Osteocyte (in vitro differentiated cells): ENCODE measurements at places on chromosomes 11 and 22. TPM values are rescaled to one million over a fixed set of nuclear protein-coding genes. Genes with fewer than 3 reads are reported as not detected.
A peak's percentile ranks its signal among the peaks of the same experiment; 100 is the strongest.

DNA sequence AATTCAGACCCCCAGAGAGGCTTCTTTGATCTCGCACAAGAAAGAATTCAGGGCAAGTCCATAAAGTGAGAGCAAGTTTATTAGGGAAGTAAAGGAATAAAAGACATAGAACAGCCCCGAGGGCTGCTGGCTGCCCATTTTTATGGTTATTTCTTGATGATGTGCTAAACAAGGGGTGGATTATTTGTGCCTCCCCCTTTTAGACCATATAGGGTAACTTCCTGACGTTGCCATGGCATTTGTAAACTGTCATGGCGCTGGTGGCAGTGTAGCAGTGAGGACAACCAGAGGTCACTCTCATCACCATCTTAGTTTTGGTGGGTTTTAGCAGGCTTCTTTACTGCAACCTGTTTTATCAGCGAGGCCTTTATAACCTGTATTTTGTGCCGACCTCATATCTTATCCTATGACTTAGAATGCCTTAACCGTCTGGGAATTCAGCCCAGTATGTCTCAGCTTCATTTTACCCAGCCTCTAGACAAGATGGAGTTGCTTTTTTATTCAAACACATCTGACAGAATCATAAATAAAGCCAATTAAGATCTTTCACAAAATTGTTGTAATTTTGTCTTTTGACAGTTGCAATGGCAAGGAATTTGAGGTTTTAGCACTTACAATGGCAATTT is 7.6 kb downstream of the DDIAS start:
- no peak for DNase-seq

- DNase-seq, result no peak
Observed at GRCh38 chr11:111081021-111081511, 164.5 kb upstream of the POU2AF2 start.

GRCh38 chr11:126190792-126191191 is 20.7 kb downstream of the RPUSD4 start:
- no peak for DNase-seq

DNA sequence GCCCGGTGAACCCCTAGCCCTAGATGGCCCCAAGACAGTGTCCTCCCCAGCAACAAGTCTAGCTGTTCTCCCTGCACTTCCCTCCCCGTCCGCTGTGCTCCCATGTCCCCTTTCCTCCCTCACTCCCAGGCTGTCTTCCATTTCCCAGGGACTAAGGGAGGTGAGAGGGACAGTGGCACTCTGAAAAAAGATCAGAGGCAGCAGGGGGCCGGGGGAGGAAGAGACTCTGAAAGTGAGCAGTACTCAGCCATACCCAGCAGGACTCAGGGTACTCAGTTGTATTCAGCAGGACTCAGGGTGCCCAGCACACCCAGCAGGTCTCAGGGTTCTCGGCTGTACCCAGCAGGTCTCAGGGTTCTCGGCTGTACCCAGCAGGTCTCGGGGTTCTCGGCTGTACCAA is 48.4 kb upstream of the THY1 start:
- DNase-seq, result peak; percentile 74

DNA sequence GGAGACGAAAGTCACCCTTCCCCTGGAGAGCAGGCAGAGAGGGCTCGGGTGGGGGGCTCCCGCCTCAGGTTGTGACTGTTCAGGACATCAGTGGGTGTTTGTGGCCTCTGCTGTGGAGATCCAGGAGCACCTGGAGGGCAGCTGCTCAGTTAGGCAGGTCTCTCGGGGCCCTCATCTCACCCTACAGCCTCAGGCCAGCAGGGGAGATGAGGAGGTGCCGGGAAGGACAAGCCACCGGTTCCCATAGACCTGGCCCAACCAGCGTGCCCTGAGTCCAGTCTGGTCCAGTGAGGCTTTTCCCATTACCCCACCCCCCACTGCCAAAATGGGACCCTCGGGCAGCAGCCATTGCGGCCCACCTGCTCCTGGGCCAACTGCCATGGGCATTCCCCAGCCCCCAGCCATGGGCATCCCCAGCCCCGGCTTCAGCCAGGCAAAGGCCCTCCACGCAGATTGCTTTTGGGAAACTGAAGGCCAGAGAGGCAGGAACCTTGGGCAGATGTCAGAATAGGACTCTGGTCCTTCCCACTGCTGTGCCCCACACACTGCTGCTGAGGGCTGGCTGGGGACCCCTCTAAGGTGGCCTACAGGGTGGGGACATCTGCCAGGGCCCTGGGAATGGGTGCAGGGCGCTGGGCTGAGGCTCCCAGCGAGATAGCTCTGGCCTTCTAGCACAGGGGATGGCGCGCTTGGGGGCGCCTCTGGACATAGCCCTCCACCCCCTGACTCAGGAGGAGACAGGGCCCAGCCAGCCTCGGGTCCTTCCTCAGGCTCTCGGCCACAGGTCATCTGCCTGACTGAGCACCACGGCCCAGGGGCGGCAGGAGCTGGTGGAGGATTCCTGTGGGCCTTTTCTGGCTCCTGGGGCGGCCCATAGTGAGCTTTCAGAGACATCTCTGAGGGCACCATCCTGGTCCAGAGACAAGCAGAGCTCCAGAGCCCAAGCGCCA is 4.8 kb downstream of the PIM3 start:
- no peak for DNase-seq

DNA sequence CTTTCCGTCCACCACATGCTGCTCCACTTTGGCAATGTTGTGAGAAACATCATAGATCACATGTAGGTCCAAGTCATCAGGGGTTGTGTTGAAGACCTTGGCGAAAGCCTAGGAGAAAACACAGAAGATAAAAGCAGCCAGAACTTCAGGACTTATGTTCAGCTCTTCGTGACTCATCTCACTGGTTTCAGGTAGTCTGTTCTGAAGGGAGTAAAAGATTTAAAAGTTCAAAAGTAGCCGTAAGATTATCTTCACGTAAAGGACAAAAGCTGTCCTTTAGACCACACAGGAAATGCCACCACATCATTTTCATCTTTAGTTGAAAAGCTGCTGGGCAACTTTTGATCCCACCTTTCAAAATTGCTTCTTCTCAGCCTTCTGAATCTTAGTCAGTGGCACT is 16.9 kb downstream of the RTCB start:
- DNase-seq, result no peak

- no peak for DNase-seq
Observed at GRCh38 chr22:20024225-20024624, 3.3 kb downstream of the TANGO2 start.

- DNase-seq, result no peak
Observed at GRCh38 chr22:43734370-43735150, 77.5 kb downstream of the EFCAB6 start.

- DNase-seq, result no peak
Observed at GRCh38 chr22:42863349-42863961, 6.4 kb upstream of the ARFGAP3 start.

DNA sequence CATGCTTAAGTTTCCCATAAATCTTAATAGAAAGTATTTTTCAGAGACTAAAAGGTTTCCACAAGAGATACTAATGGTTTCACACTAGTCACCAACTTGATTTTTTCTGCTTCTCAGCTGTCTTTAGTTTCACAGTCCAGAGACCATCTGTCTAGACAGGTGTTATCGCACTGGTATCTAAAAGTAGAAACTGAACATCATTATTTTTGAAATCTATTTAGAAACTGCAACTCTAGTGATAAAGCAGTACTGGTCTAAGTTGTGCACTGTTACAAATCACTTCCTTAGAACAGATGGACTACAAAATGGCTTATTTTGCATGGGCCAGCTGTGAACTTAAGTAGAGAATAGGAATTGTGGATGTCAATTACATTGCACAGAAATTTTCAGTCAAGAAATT is 78.0 kb downstream of the CNTN5 start:
- no peak for DNase-seq

DNA sequence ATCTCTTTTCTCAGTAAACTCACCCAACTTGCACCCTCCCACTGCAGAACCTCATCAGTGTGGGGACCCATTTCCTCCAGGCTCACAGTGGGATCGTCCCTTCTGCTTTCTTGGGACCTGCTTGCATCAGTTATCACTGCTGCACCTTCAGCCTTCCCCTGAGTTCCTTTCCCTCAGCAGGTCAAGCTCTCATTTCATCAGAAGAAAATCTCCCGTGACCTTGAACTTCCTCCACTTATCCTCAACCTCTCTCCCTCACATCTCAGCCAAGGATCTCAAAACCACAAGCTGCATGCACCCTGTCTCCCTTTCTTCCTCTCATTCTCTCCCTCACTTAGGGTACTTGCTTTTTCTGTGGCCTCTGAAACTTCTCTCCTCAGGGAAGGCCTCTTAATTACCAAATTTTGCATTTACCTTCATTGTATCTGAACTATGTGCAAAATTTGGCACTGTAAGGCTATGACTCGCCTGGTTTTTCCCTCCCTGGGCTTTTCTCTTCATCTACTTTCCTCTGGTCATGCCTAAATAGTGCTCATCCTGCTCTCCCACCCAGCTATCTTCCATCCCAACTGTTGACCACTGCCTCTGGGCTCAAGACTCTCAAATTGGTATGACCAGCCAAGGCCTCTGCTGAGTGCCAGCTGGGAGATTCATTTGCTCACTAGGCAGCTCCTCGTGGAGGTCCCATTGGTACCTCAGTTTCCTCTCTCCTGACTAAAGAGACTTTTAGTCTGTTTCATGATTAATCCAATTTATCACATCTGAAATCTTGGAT is 2.7 kb upstream of the RCE1 start:
- no peak for DNase-seq

DNA sequence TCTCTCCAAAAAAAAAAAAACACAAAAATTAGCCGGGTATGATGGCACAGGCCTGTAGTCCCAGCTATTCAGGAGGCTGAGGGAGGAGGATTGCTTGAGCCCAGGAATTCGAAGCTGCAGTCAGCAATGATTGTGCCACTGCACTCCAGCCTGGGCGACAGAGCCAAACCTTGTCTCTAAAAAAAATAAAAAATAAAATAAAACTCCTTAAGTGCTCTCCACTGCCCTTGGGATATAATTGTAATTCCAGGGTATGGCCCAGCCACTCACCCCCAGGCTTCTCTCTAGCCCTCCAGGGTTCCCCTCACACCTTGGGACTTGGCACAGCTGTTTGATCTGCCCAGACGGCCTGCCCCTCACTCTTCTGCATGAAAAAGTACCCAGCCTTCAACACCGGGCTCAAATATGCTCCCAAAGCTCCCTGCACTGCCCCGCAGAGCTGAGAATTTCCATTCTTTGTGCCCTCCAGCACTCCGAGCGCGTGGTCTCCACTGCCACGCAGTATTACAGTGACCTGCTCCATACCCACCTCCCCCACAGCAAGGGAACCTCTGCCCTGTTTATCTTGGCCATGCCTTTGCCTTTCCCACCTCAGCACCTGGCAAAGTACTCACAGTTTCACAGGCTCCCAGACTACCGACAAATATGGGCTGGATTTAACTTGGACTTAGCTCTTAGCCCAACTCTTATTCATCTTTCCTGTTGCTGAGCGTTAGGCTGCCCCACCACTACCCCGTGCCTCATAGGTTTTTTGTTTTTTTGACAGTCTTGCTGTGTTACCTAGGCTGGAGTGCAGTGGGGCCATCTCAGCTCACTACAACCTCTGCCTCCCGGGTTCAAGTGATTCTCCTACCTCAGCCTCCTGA is 7.6 kb upstream of the FTH1 start:
- no peak for DNase-seq

- DNase-seq, result no peak
Observed at GRCh38 chr11:5476186-5476819, 12.2 kb upstream of the OR52D1 start.

GRCh38 chr11:96748639-96749370 is 359.0 kb downstream of the JRKL start:
- no peak for DNase-seq

DNA sequence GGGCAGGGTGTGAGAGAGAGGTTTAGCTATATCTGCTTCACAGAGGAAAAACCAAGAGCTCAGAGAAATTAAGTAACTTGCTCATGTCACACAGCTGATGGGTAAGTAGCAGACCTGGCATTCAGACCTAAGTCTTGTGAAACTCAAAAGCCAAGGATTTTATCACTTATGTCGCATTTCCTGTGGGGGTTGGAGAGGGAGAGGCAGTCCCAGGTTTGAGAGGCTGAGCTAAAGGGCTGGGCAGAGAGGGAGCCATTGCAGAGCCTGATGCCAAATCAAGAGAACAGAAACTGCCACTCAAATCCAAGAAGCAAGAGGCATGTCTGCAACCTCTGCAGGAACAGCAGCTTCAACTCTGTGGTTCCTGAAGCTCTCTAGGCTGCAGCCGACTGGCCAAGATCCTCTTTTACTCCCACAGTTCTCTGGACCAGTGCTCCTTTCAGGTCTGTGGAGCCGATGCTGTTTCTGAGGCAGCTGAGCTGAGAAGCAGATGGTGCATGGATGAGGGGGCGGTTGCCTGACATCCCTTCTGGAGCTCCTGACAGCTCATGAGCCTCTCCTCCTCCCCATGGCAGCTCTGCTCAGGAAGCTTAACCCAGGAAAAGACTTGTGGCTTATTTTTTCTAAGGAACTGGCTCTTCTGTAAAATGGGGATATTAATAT is 47.6 kb upstream of the NAV2 start:
- no peak for DNase-seq

GRCh38 chr22:31504282-31504681 is 7.9 kb downstream of the SFI1 start:
- no peak for DNase-seq

- no peak for DNase-seq
Observed at GRCh38 chr11:74937696-74938475, 11.0 kb downstream of the XRRA1 start.

- no peak for DNase-seq
Observed at GRCh38 chr11:119518746-119519730, 96.1 kb upstream of the THY1 start.

DNA sequence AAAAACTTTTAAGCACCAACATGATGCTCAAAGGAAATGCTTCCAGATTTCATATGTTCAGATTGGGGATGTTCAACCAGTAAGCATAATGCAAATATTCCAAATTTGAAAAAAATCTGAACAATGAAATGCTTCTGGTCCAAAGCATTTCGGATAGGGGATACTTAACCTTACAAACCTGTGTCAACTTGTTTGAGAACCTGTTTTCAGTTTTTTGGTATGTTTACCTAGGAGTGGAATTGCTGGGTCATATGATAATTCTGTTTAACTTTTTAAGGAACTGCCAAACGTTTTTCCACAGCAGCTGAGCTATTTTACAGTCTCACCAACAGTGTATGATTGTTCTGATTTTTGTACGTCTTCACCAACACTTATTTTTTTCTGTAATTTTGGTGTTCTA is 23.7 kb downstream of the FAR1 start:
- no peak for DNase-seq

DNA sequence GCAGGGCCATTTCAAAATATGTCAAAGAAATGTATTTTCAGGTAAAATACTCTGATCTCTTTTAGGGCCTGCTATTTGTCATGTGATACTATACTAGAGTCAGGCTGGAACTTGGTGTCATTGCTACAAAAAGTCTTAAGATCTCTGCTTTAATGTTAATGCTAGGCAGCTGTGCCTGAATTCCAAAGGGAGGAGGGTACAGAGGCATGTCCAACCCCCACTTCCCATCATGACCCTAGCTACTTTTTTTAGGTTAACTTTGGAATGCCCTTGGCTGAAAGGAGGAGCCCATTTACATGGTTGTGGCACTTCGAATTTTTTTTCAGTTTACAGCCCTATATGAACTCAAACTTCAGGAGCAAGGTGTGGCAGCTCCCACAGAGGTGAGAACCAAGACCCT is 58.1 kb downstream of the OSBP2 start:
- DNase-seq, result no peak

GRCh38 chr11:44591557-44591956 is 26.1 kb downstream of the CD82 start:
- no peak for DNase-seq

GRCh38 chr11:112303616-112304015 is 43.0 kb upstream of the PLET1 start:
- DNase-seq, result no peak

The MYEOV gene
- total RNA-seq, result 1.6 and 1.8 TPM in 2 replicates

The OR6A2 gene
- total RNA-seq, result 0.08 TPM in 1 of 2 replicates, not detected in the other

The HTR3B gene
- total RNA-seq, result not detected in 2 replicates

The RANBP1 gene
- total RNA-seq, result 97.0 and 104 TPM in 2 replicates

The POTEH gene
- not detected in 2 replicates for total RNA-seq

The MS4A2 gene
- total RNA-seq, result not detected in 2 replicates

The PRRG4 gene
- not detected in 2 replicates for total RNA-seq

The AQP11 gene
- total RNA-seq, result 0.76 and 0.91 TPM in 2 replicates
